Vein endothelial cell (primary cell): ENCODE measurements at places on chromosomes 13 and 19. TPM values are rescaled to one million over a fixed set of nuclear protein-coding genes. Genes with fewer than 3 reads are reported as not detected.

GNG14 gene
- total RNA-seq, result not detected in 2 replicates

PCP2 gene
- total RNA-seq, result not detected in 2 replicates

LAIR1 gene
- total RNA-seq, result not detected in 2 replicates

LIM2 gene
- total RNA-seq, result not detected in 2 replicates

APC2 gene
- under 0.01 and 0.10 TPM in 2 replicates for total RNA-seq

RPL18A gene
- 1,150 and 1,614 TPM in 2 replicates for total RNA-seq

SERPINE3 gene
- under 0.01 TPM in 1 of 2 replicates, not detected in the other for total RNA-seq
